HS-27A (cell line): ENCODE measurements at places on chromosomes 2 and 18.

DNA sequence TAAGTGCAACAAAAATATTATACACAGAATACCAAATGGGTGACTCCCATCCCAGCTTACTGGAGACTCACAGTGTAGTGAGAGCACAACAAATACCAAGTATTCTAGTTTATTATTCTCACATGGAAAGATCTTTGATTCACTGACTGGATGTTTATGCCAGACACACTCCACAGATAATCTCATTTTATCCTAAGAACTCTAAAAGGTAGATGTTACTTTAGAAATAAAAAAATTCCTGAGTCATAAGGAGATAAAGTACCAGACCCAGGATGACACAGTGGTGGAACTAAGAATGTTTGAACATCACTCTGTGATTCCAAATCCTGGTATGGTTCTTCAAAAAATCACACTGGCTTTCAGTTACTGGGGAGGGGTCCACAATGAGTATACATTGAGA lies 136.2 kb downstream of the CDH2 start:
- no peak for DNase-seq

DNA sequence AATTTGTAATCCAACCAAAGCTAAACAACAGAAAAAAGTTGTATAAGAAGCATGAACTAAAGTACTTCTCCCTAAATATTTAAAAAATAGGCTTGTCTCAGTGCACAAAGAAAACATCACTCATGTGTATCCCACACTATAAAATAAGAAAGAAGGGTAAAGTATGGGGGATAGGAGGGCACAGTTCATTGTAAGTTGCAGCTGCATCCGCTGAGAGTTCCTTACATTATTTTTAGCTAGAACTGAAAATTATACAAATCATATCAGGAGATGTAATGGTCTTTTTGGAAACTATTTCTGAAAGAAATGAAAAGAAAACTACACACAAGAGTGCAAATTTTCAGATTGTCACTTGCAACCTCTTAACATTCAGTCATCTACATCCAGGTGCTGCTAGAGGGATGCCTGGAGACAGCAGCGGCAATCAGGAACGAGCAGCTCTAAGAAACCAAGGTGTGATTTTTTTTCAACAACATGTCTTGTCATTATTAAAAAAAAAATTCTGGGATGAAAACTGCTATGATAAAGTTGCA lies 273.6 kb downstream of the ASXL3 start:
- DNase-seq, result no peak

- DNase-seq, result no peak
These were observed 129.2 kb downstream of the MYCN start for GRCh38 chr2:16069663-16069932.

GRCh38 chr2:188475945-188476344 lies 184.3 kb downstream of the GULP1 start:
- peak; percentile 39 for DNase-seq

DNA sequence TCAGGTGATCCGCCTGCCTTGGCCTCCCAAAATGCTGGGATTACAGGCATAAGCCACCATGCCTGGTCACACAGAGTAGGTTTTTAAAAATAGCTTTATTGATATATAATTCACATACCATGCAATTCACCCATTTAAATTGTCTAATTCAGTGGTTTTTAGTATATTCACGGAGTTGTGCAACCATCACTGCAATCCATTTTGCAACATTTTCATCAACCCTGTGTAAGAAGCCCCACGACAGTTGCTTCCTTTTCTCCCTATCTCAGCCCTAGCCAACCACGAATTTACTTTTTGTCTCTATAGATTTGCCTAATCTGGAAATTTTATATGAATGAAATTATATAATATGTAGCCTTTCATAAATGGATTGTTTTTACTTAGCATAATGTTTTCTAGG lies 266.4 kb downstream of the NAPG start:
- DNase-seq, result no peak

DNA sequence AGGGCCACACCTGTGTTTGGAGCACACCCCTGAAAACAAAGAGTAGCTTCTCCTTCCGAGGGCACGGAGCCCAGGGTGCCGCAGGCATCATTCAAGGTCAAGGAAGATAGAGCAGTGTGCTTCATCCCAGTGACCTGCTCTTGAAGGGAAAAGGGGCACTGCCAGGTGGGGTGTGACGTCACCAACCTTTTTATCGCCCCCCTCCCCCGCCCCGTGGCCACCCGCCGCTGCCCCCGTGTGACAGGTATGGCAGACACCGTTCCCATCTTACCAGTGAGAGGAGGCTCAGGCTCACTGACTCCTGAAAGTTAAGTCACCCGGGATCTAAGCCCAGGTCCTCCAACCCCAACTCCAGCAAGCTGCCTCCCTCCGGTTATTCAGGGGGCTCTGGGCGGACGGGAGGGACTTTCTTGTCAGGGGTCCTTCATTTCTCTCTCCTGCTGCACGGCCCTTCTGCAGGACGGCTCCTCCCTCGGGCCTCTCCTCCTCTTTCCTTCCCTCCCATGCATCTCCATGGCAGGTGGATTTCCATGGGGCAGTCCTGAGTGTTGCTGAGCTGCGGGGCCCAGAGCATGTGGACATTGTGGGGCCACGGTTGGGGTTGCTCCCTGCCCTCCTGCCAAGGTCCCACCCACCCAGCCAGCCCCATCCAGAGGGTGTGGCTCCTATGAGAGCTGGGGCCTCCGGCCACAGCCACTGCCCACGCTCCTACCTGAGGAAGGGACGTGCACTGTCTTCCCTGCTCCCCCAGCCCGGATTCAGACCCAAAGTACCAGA lies 114.1 kb upstream of the HDAC4 start:
- DNase-seq, result no peak

- no peak for DNase-seq
These were observed 106.2 kb downstream of the CCDC141 start for GRCh38 chr2:178943745-178944144.

DNA sequence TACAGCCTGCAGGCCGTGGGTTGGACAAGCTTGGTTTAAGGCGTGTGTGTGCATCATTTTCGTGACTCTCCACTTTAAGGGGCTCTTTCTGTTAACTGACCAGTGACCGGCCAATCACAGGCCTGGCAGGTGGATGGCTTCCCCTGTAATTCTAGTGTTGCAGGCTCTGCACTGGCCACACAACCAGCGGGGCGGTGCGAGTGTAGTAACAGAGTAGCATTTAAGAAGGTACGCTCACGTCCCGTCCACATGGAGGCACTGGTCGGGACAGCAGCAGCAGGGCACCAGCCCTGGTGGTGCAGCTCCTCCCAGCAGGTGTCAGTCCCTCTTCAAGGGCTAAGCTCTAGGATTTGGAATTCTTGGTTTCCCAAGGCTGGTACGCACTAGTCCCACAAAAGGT lies 8.0 kb upstream of the ANO7 start:
- DNase-seq, result no peak
